Esophagus mucosa (tissue), 1 donor: ENCODE measurements at places on chromosomes 3 and 15.

DNA sequence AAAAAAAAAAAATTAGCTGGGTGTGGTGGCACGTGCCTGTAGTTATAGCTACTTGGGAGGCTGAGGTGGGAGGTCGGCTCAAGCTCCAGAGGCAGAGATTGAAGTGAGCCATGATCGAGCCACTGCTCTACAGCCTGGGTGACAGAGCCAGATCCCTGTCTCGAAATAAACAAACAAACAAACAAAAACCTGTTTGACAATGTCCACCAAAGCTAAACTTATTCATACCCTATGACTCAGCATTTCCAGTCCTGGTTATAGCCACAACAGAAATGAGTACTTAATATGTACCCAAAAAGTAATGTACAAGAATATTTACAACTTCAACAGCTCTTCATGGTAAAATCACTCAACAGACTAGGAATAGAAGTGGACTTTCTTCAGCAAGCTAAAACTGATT is 31.1 kb downstream of the SERP1 start:
- ATAC-seq, result peak; percentile 50

GRCh38 chr3:82000773-82001172 is 239.3 kb upstream of the GBE1 start:
- no peak for ATAC-seq

DNA sequence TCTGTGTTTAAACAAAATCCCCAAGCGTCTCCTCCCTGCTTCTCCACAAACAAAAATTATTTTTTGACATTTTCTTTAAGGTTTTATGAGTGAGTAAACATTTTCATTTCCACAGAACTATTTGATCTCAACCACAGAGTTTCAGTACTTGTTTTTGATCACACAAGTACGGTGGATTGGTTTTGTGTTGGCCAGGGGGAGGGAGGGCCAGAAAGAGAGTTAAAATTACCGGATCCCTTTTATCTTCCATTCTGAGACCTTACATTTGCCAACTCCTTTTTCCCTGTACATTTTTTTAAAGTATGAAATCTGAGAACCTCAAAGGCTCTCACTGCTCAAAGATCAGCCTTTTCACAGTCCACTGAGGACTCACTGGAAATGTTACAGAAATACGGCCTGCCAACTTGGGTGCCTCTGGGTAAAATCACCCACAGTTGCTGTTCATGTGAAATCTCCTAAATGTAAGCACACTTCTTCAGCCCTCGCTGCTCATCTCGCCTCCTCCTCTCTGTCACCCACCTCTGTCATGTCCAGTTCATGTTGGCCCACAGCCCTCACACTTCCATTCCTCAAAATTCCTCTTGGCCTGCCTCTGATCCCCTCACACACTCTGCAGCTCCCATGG is 1.7 kb downstream of the HOMER2 start:
- ATAC-seq, result no peak

- ATAC-seq, result no peak
Measured at GRCh38 chr3:133371181-133371580, 28.7 kb upstream of the BFSP2 start.

DNA sequence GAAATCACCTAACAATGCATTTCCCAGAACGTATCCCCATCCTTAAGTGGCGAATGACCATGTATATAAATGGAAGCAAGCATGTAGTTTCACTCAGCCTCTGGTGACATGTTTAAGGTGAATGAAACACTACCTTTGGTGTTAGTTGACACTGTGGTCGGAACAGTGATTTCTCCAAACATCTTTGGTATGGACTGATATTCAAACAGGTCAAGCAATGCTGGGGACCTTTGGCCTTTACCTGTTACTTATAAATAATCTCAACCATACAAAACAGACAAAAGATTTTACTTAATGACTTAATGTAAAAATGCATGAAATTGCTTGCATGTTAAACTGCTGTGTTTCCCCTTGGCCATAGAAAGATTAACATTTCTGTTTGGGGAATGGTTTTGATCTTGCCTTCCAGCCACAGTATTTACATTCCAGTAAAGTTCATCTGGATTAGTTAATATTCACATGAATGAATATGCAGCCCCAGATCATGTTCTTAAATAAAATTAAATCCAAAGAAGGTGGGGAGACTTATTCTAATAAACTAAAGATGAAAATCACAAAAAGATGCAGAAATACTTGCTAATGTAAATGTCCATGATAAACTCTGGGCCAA is 74.4 kb upstream of the HES1 start:
- no peak for ATAC-seq

DNA sequence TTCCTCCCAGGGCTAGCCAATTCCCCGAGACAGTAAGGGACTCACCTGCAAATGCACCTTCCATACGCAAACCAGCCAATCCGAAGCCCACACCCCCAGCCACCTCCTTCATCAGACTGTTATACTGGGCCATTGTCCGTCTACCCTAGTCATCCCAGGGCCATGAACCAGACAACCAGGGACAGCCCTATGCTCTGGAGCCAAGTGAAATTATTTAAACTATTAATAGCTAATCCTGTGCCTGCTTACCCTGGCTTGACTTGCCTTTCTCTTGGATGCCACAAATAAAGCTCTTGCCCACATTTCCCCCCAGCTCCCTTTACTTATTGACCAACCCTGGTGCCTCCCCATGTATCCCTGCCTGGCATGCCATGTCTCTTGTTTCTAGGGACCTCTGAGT is 4.0 kb upstream of the CHRNB4 start:
- no peak for ATAC-seq

GRCh38 chr15:89542369-89542768 is 32.9 kb upstream of the TICRR start:
- peak; percentile 76 for ATAC-seq

DNA sequence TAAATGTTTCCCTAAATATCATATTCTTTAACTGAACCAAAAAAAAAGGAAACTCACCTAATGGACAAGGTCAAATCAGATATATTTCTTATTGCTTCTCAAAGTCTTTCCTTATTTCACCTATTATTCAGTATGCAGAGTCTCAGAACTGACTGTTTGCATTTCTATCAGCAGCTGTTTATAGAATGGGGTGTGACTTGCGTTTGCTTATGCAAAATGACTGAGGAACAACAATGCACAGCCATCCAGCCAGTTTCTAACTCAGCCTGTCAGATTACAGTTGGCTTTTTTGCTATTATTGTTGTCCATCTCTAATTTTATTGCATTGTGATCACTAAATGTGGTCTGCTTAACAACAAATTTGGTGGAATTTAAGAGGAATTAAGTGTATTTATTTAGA is 40.7 kb downstream of the RAB27A start:
- no peak for ATAC-seq

- no peak for ATAC-seq
Measured at GRCh38 chr15:78477295-78477694, 30.1 kb upstream of the HYKK start.

DNA sequence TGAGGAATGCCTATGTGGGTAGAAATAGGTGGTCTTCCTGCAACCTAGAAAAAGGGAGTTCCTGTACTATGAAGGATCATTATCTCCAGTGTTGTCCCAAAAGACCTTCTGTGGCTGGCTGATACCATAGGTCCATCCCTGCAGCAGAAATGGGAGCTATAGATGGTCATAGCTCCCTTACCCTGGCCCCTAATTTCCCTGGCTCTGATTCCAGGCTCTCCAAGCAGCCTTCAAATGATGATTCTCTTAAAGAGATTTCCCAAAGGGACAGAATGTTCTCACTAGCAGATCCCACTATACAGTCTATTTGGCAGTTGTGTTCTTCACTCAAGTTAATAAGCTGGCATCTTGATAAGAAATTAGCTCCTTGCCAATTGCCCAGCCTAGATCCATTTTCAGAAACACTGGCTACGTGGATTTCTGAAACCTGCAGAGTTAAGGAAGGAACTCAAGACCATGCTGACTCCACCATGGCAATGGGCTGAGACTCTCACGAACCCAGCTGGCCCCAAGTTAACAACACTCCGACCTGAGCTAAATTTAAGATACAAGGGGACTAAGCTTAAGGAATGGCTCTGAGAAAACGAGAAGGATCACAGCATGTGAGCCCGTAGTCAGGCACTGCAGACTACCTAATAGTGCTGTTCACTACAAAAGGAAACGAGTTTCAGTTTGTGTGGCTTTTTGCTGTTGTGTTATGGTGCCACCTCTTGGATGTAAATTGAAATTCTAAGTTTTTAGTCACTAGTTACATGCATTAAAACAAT is 11.4 kb downstream of the C15orf40 start:
- ATAC-seq, result peak; percentile 86

DNA sequence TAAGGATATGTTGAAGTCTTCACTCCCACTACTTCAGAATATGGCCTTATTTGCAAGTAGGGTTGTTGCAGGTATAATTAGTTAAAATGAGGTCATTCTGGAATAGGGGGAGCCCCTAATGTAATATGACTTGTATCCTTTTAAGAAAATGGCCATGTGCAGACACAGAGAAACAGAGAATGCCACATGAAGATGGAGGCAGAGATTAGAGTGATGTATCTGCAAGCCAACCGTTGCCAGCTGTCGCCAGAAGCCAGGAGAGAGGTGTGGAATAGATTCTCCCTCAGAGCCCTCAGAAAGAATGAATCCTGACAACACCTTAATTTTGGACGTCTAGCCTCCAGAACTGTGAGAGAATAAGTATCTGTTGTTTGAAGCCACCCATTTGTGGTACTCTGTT is 11.3 kb upstream of the TRANK1 start:
- ATAC-seq, result no peak

GRCh38 chr15:49731187-49732099 is 110.6 kb downstream of the DTWD1 start:
- ATAC-seq, result no peak

DNA sequence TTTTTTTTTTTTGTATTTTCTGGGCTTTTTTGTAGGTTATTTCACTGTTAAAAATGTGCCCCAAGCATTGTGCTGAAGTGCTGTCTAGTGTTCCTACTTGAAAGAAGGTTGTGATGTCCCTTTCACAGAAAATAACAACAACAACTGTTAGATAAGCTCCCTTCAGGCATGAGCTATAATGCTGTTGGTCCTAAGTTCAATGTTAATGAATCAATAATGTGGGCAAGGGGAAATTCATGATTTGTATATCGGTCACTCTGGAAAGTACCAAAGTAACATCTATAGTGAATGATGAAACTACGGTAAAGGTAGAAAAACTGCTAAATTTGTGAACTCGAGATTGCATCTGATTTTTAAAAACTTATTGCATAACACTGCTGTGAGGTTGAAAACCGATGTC is 539.4 kb downstream of the CADM2 start:
- no peak for ATAC-seq

GRCh38 chr3:50503504-50504342 is at the start of gene CACNA2D2:
Gene CACNA2D2, minus strand, starts transcription at chr3:50503634. Its CDS starts 211 bp downstream, at chr3:50503423.
- peak; percentile 67 for ATAC-seq

DNA sequence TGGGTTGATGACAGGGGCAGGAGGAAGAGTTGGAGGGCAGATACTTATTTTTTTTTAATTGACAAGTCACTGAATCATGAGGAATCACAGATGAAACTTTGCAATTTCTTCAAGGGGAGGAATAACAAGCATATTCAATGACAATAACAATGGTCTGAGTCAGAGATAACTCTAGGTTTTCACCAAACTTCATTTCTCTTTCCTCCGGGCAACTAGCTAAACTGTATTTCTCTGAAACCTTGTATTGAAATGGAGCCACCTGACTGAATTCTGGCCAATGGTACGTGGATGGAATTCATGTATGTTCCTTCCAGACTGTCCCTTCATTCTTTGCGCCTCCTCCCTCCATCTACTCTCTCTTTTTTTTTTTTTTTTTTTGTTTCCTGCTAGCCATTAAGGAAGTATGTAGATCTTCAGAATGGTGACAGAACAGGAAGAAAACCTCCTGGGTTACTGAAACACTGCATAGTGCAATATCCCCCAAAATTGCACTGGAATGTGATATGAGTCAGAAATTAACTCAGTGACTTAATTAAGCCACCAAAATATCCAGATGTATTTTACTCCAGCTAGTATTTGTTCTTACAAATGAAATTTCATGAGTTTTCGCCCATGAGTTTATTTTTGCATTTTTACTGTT is 495.4 kb downstream of the OTOL1 start:
- ATAC-seq, result no peak

DNA sequence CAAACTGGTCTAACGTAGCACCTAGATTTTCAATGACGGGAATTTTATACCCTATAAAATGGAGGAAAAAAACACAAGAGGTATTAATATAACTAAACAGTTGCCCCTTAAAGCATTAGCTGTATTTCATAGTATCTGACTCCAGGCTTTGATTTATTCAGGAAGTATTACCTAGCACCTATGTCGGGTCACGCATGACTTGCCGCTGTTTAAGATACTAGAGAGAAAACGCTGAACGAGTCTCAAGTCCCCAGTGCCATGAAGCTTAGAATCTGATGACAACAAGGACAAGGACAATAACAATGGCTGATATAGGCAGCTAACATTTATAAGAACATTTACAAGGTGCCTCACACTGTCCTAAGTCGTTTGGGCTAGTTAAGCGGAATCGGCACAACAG is 1.9 kb downstream of the SNRPA1 start:
- ATAC-seq, result no peak

GRCh38 chr15:74451322-74451721 is 9.6 kb downstream of the UBL7 start:
- ATAC-seq, result no peak

DNA sequence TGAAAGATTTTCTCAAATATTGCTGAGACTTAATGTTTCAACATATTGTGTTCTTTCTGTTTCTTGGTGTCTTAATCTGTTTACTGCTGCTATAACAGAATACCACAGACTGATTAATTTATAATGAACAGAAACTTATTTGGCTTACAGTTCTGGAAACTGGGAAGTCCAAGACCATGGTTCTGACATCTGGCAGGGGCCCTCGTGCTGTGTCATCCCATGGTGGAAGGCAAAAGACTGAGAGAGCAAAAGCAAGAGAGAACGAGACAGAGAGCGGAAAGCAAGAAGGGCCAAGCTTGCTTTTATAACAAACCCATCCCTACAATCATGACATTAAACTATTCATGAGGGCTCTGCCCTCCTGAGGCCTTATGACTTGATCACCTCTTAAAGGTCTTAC is 88.7 kb downstream of the ARNT2 start:
- no peak for ATAC-seq

DNA sequence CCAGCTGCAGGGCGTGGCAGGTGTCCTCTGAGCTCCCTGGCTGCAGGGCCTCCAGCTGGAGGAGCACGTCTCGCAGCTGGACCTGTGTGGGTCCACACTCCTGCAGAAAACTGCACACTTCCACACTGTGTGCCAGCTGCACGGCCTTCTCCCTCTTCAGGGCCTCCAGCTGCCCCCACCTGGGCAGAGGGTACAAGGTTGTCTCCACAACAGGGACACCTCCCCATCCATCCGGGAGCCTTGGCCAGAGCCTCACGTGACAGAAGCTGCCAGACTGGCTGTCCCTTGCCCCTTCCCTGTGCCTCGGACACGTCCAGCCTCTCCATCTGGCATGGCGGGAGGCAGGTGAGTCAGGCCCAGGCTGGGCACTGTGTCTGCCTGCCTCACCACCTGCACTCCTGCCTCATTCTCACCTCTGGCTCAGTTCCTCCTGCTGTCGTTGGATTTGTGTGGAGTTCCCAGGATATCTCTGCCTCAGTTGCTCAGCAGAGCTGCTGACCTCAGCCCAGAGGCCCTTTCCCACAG is 14.5 kb downstream of the SPTBN5 start:
- ATAC-seq, result peak; percentile 42

DNA sequence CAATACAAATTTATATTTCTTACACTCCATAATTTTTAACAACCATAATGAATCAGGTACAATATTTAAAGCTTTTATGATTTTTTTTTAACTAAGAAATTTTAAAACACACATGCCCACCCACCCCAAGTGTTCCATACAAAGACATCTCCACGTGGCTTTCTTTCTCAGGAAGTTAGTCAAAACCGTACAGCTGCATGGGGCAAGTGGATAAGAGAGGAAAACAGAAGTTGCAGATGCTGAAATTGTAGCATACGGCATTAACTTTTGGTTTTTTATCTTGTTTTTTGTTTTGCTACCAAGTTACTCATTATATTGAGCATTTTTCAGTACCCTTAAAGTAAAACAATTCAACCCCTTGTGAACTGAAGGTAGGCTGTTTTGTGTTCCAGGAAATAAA is 14.8 kb downstream of the GNB4 start:
- no peak for ATAC-seq
